Cardiac muscle cell (in vitro differentiated cells and primary cell): ENCODE measurements at places on chromosomes 11 and 22.

- no peak overlapping the region for H3K4me3 ChIP-seq
- DNase-seq: no peak
- no peaks in the 10 kb centered on the region for H3K36me3 ChIP-seq
- H3K27ac ChIP-seq: no peak overlapping the region
- no peaks in the 10 kb centered on the region for H3K27me3 ChIP-seq
These were observed 221.8 kb downstream of the DDX10 start for GRCh38 chr11:108886660-108887009.

GRCh38 chr11:104036588-104036987 is at the start of gene DDI1:
Gene DDI1, plus strand, starts transcription at chr11:104036640. Its CDS starts 183 bp downstream, at chr11:104036823.
- H3K27ac ChIP-seq: no peak within 1 kb of the TSS
- H3K36me3 ChIP-seq: no peaks in the 10 kb centered on the region
- H3K4me3 ChIP-seq: no peak within 1 kb of the TSS
- no peaks in the 10 kb centered on the region for H3K27me3 ChIP-seq
- H3K4me1 ChIP-seq: no peaks in the 10 kb centered on the region
- no peak for DNase-seq

GRCh38 chr22:48744967-48745841 is 1082.5 kb downstream of the BRD1 start:
- H3K27me3 ChIP-seq: no peaks in the 10 kb centered on the region
- H3K4me1 ChIP-seq: no peaks in the 10 kb centered on the region

- no peaks in the 10 kb centered on the region for H3K4me1 ChIP-seq
- DNase-seq: peak; percentile 53
- no peaks in the 10 kb centered on the region for H3K27me3 ChIP-seq
- H3K27ac ChIP-seq: no peak overlapping the region
- peaks cover 27% of the 10 kb centered on the region for H3K36me3 ChIP-seq
These were observed 23.2 kb downstream of the CAPN1 start for GRCh38 chr11:65204646-65205601.

GRCh38 chr11:25094085-25094802 is 597.4 kb downstream of the LUZP2 start:
- no peaks in the 10 kb centered on the region for H3K36me3 ChIP-seq
- DNase-seq: no peak
- H3K4me1 ChIP-seq: no peaks in the 10 kb centered on the region

DNA sequence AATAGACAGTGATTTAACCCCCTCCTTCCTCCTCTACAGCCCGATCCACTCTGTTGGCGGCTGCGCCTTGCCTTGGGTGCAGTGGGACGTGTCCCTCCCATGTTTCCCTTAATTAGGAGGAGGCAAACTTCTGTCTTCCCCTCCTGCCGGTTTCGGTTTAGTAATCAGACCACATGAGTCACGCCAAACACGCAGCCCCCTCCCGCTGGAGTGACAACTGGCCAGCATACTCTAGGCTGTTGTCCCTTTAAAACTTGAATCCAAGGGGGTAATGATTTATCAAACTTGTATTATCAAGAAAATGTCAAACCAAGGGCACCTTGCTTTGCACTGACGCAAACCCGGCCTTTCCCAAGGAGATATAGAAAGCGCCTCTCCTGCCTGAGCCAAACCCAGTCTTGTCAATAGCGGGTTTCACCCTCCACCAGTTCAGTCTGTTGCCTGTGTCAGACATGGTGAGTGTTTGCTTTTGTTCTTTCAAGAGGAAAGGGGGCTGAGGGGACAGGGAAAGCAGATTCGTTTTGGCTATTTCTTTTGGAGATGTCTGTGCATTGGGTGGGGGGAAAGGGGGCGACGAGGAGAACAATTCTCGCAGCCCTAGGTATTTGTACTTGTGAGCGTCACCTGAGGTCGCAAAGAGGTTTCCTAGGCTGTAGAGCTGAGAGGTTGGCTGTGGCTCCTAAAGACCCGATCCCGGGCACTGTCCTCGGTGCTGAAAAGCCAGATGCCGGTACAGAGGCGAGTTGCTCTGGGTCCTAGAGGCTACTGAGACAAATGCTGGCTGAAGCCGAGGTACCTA is at the start of gene SLC6A5:
Gene SLC6A5 (plus strand): TSS at position 388 of the 799 bp plus-strand sequence. CDS start 65 bp downstream, at position 453.
- no peaks in the 10 kb centered on the region for H3K36me3 ChIP-seq
- no peaks in the 10 kb centered on the region for H3K4me1 ChIP-seq
- no peak within 1 kb of the TSS for H3K4me3 ChIP-seq
- no peak within 1 kb of the TSS for H3K27ac ChIP-seq

DNA sequence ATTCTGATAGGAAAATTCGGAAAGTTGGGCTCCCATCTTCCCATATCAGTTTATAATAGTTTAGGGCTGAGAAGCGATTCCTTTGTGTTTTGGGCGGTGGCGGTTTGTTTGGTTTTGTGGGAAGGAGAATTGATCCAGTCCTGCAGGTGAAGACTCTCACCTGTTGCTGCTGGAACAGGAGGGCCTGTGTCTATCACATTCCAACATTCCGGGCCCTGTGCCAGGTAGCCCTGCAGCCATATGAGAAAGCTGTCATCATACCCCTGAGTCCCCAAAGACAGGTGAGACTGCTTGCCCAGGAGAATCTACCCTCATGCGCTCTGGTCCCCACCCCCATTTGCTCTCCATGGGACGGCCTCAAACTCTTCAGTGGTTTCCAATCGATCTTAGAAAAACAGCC is 62.1 kb downstream of the TRAF6 start:
- peaks cover 6% of the 10 kb centered on the region for H3K4me1 ChIP-seq
- H3K4me3 ChIP-seq: no peak overlapping the region
- H3K27me3 ChIP-seq: peaks cover 48% of the 10 kb centered on the region
